ENCODE measurements at places on chromosomes 13 and 19.

GRCh38 chr13:98632961-98633360 lies 56.1 kb upstream of the STK24 start:
- DNase-seq = no peak

DNA sequence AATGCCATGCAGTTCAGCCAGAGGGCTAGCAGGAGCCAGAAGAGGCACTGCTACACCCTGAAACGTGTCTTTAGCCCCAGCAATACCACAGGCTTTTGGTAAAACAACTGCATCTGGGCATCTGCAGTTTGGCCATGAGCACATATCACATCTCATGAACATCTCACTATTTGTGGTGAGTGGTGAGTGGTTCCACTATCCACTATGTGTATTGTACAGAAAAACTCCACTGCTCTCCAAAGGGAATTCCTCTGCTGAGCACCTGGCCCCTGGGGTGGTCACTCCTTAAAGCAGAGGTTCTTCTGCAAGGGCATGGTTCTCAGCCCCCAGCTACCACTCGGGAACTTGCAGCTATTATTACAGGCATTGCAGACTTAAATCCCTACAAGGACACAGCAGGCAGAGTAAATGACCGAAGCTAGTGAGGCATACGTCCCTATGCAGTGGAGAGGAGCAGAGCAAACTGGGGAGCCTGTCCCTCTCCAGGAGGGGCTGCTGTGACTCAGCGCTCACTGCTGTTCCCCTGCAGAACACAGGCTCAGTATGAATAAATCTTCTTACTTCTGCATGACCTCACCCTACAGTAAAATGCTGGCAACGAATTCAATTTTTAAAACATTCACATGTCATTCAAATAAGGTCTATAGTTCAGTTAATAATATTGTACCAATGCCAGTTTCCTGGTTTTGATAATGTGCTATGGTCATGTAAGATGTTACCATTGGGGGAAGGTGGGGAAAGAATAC lies 332.4 kb upstream of the ZNF507 start:
- DNase-seq = no peak

GRCh38 chr13:76607866-76608265 lies 278.3 kb downstream of the KCTD12 start:
- no peak for DNase-seq

DNA sequence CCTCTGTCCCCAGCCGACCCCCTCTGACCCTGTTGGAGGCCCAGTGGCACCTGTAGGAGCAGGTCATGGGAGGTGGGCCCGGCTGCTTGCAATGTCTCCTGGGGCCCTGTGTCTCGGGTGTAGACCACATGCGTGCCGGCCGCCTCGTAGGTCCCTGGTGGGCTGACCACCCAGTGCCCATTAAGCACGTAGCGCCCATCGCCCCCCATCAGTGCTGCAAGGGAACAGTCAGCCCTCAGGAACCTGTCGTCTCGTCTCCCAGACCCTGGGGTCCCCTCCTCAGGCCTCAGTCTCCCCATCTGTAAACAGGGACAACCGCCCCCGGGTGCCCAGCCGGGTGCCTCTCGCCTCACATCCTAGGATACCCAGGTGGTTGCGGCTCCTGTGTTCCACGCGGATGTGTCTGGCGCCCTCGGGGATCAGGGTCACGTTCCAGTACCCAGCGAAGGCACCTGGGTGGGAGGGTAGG lies 5.6 kb downstream of the ADAMTSL5 start:
- no peak for DNase-seq

- DNase-seq = no peak
These were observed 4.3 kb downstream of the NACC1 start for GRCh38 chr19:13122275-13122878.

GRCh38 chr13:39506559-39507390 lies 96.2 kb downstream of the LHFPL6 start:
- DNase-seq = no peak
